ENCODE measurements at places on chromosomes 7 and 10.

DNA sequence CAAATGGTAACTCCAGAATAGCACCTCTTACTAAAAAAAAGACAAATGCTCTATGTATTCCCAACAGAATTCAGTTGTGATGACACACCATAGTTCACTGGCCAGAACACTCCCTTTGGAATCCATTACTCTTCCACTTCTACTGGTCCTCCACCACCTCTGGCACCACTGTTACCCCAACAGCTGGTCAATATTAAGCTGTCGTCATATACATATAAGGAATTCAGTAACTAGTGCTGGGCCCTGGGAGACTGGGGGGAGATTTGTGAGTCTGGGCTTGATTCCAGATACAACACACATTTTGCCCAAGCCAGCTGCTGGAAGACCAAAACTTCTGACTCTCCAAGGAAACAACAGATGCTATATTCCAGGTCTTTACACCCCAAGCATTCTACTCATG is 26.0 kb upstream of the ITGA8 start:
- no peak for DNase-seq

- no peak for DNase-seq
Observed at GRCh38 chr10:100436255-100436654, 26.6 kb upstream of the WNT8B start.

- DNase-seq: no peak
Observed at GRCh38 chr7:4699841-4700240, 17.7 kb downstream of the FOXK1 start.

- no peak for DNase-seq
Observed at GRCh38 chr7:6299774-6300173, 27.4 kb upstream of the CYTH3 start.

DNA sequence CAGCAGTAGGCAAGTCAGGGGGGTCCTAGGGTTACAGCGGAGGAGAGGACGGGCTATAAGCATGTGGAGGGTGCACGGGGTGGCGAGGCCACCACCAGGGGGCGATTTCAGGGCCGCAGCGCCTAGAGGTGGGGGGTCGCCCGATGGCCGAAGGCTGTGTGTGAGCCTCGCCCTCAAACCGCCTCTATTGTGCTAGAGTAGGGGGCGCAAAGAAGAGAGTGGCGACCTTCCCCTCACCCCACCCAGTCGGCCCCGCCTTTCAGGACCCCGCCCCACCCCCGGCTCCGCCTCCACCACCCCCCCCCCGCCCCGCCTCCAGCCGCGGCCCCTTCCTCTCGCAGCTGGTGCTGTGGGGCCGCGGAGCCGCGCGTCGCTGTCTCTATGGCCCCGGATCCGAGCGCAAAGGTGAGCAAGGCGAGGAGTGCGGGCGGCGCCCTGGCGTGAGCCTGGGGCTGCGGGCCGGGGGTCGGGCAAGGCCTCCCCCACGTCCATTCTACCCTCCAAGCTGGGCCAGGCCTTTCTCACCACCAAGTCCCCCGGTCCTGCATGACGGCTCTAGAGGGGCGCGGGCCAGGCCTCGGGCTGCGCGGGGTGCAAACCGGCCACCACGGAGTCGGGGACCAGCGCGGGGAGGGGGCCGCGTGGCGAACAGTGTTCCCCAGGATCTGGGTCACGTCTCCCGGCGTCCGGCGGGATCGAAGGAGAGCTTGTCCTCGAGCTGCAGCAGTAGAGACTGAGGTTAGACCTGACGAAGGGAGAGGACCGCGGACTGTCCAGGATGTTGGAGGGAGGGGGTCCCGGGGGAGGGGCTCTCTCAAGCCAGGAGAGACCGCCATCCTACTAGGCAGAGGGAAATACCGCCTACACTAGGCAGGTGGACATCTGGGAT is at the start of gene SEMA4G:
Gene SEMA4G, plus strand, starts transcription at position 318 of the 889 bp plus-strand sequence. CDS start 3,409 bp downstream, outside the sequence.
- DNase-seq: peak; percentile 80

- DNase-seq: no peak
Observed at GRCh38 chr7:155774947-155775346, 37.3 kb downstream of the SHH start.

DNA sequence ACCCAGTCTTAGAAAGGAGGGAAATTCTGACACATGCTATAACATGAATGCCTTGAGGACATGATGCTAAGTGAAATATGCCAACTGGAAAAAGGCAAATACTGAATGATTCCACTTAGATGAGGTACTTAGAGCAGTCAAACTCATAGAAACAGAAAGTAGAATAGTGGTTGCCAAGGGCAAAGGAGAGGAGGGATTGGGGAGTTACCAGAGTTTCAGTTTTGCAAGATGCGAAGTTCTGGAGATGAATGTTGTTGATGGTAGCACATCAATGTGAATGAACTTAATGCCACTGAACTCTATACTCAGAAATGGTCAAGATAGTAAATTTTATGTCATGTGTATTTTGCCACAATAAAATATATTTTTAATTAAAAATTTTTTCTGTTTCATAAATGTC is 38.9 kb downstream of the DRGX start:
- DNase-seq: no peak

DNA sequence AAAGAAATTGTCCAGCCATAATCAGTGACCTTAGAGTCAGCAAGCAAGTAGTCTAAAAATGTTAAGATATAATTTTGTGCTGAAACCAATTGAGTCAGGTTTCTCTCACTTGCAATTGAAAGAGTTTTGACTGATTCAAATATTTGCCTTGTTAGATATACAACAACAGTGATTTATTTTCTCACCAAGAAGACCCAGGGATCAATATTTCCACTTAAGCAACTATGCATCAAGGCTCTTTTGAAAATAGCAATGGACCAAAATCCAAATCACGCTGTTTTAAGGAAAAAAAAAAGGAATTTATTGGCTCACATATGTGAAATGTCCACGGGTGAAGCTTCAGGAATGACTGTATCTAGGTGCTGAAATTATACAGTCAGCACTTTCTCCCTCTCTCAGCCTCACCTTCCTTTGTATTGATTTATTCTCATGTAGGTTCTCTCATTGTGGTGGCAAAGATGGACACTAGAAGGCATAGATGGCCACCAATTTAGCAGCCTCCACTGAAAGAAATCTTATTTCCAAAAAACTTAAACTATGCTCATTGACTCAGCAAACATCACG is 9.7 kb upstream of the FKBP9 start:
- DNase-seq: no peak

DNA sequence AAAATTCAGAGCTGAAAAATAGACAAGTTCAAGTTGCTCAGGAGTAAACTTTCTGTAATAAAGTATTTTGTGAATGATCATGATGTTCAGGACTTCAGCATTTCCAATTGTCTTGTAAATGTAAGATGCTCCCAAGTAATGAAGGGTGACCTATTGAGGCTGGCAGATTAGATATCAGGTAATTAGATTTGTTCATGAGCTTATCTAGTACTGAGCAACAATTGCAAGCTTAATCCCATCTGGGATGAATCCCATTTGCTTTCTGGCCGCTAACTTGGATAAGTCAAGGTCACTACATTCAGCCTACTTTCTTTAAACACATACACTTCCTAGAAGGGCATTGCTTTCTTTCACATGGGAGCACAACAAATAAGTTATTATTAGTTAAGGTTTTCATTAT is 82.4 kb upstream of the ITGB1 start:
- DNase-seq: no peak

DNA sequence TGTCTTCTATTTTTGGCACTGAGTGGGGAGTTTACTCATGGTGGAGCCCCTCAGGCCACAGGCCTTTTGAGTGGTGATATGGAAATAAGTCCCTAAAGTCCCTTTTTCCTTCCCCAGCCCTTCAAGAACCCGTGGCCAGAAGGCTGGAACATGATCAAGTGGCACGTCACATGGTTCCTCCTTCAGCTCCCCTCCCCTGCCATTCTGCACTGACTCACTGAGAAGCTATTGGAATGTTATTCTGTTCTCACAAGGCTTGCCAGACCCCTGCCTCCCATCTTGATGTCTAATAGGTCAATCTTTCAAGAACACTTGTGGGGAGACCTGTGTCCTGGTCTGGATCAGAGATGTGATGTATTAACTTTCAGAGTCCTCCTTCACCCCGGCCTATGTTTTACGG is 279.8 kb downstream of the SEC23IP start:
- DNase-seq: no peak

DNA sequence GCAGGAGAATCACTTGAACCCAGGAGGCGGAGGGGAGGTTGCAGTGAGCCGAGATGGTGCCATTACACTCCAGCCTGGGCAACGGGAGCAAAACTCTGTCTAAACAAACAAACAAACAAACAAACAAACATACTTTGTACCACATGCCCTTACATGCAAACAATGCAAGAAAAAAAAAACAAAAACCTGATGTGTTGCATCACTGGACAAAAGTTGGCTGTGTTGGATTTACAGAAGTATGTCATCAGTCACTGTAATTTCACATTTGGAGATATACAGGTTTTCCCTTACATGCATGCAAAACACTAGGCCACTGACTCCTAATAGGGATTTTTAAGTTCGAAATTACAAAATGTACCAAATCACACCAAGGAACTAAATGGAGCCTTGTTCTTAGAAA is 138.5 kb downstream of the SRPK2 start:
- DNase-seq: no peak

GRCh38 chr10:71836596-71836974 is 14.5 kb downstream of the PSAP start:
- DNase-seq: no peak

DNA sequence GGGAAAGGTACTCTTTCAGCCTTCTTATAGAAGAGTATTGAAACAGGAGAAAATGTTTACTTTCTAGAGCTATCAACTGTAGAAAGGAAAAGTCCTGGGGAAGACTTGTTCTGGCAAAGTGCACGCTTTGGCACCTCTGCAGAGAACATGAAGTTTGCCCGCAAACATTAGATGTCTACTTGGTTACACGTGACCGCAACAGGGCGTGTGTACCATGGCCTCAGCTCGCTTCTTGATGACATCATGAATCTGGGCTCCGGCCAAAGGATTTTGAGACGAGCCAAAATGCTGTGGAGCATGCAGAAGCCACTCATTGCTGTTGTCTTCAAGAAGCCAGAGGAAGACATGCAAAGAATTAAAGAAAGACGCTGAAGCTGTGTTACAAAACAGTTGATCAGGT is 8.6 kb upstream of the TAS2R60 start:
- no peak for DNase-seq

- DNase-seq: no peak
Observed at GRCh38 chr10:126225672-126226008, 162.6 kb downstream of the ADAM12 start.

- peak; percentile 50 for DNase-seq
Observed at GRCh38 chr10:11440250-11441150, 170.9 kb downstream of the USP6NL start.

DNA sequence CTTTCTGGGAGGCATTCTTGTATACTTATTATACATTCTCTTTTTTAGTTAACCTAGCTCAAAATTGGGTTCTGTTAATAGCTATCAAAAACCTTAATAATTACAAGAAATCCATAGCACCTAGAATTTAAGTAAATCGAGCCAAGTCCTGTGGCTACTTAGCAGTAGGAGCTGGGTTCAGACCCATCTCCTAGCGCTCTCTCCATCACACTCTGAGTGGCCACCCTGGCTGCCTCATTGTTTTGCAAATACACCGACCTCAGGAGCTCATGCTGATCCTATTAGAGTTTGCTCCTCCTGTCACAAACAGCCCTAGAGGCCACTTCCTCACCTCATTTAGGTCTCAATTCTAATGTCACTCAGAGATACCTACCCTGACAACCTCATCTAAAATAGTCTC is 46.2 kb upstream of the OSBPL3 start:
- DNase-seq: no peak

GRCh38 chr10:120039826-120040225 is 147.3 kb downstream of the SEC23IP start:
- no peak for DNase-seq

GRCh38 chr10:75825235-75825634 is 393.8 kb downstream of the LRMDA start:
- no peak for DNase-seq

GRCh38 chr10:45373003-45373575 is 927 bp upstream of the ALOX5 start:
- peak; percentile 42 for DNase-seq

DNA sequence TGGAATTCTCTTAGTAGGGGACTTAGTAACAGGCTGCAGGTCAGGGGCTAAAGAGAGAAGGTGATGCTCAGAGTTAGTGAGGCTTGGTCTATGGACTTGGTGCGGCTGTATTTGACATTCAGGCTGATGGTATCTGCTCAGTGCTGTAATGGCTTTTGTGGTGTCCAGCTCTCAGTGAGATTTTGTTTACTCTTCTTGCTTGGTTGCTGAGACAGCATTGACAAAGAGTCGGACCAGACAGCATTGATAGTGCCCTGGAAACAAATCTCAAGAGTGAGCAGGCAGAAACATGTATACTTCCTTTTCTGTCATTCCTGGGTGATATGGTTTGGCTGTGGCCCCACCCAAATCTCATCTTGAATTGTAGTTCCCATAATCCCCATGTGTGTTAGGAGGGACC is 202.0 kb downstream of the STK31 start:
- no peak for DNase-seq

DNA sequence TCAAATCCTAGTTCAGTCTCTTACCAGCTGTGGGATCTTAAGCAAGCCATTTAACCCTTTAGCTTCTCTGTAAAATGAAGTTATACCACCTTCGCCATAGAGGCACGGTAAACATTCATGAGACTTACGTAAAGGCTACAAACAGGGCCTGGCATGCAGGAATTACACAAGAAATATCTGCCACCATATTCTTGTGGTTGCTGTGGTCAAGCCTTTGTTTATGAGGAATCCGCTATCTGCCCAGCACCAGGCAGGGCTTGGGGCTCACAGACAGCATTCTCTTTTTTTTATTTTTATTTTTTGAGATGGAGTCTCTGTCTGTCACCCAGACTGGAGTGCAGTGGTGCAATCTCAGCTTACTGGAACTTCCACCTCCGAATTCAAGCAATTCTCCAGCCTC is 9.9 kb downstream of the AIFM2 start:
- DNase-seq: no peak

DNA sequence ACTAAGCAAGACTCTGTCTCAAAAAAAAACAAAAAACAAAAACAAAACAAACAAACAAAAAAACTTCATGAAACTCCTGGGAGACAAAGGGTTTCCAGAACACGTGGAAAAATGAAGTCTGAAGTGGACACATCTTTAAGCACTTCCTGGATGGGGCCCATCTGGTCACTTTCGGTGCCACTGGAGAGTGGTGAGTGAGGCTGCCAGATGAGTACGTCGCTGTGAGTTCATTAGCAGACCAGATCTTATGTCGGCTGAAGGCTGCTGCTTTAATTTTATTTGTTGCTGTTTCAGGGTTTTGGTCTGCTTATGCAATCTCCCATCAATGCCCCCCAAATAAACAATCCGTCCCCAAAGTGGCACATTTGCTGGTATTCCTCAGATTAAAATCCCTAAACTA is 64.4 kb downstream of the NPTX2 start:
- DNase-seq: no peak

GRCh38 chr7:112069879-112070321 is 136.3 kb downstream of the DOCK4 start:
- DNase-seq: no peak
